ENCODE measurements at places on chromosomes 6 and 20.
A peak's percentile ranks its signal among the peaks of the same experiment; 100 is the strongest.

GRCh38 chr6:164227952-164228522 lies 813.5 kb downstream of the QKI start:
- no peak for DNase-seq

DNA sequence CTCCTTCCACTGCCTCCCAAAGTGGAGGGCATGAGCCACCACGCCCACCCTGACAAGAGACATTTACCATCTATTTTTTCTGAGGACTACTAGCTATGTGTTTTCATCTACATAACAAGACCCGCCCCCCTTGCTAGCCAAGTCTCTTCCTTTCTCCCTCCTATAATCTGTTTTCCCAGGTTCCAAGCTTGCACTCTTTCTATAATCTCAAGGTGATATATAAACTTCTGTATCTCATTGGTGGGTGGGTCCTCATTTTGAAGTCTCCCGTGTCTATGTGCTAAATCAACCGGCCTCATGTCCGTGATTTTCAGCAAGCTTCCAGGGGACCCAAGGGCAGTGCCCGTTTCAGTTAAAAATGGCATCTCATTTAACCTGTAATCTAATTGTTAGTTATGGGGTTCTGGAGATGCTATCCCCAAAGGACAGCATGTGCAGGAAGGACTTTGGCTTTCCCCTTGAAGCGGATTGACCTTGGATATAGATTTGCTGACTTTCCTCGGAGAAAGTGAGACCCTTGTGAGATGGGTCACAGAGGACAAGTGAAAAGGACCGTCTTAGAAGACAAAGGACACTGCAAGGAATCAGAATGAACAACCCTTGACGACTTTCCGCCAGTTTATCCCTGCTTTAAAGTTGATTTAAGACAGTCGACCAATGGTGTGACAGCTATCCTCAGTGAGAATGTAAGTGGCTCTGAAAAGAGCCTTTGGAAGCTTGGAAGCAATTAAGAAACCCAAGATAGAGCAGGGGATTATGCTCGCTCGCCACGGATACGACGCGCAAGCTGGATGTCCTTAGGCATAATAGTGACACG lies 22.4 kb downstream of the OR2B2 start:
- peak; percentile 25 for DNase-seq

- no peak for DNase-seq
Observed at GRCh38 chr20:48096957-48097890, 311.9 kb upstream of the SULF2 start.

GRCh38 chr6:16883414-16883813 lies 122.2 kb upstream of the ATXN1 start:
- DNase-seq, result no peak

DNA sequence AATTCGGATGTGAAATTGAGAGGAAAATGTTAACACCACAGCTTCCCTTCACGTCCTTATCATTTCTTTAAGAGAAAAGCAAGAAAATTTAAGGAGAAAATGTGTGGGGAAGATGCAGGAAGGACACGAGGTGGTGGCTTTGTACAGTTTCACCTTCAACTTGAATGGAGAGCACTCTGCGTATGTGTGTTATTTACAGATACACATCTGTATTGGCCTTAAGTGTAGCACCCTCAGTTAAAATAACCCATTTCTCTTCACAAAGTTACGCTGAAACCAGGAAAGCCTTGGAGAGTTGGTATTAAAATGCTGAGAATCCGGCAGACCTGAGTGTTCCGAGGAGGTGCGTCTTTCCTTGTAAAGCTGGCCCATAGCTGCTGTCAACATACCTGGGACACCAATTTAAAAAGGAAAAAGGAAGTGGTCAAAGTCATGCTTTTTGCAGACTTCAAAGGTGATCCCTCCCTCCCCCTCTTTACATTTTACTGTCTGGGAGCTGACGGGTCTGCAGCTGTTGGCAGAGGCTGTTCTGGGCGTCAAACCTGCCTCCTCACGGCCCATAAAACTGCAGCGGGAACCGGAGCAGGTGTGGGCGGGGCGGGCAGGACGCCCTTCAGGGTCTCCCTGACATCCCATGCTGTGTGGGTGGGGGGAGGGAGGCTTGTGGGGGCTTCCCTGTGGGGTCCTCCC lies 61.3 kb upstream of the TBXT start:
- DNase-seq, result no peak

DNA sequence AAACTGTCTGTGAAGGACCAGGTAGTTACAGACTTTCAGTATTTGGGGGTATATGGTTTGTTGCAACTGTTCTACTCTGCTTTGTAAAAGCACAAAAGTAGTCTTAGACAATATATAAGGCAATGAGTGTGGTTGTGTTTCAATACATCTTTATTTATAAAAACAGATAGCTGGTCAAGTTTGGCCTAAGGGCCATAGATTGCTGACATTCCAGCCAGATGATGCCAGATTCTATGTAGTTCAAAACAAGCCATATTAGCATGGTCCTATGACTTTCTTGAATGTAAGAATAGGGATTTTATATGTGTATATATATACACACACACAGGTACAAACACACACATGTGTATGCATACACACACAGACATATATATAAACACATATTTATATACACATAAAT lies 201.8 kb downstream of the GRIK2 start:
- DNase-seq, result peak; percentile 54

DNA sequence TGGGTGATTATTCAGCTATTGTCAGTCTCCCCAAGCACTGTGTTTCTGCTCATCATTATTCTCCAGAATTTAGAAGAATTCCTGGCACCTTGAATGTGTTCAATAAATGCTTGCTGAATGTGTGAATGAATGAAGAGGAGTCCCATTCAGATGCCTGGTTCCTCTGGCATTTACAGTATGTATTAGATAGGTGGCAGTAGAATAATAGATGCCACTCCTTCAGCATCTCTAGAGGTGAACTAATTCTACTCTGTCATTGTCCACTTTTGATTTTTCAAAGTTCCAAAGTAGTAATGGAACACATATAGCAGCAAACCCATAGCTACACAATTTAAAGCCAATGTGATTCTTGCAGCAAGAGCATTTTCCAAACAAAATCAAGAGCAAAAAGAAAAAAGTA lies 118.9 kb upstream of the CEP162 start:
- no peak for DNase-seq

DNA sequence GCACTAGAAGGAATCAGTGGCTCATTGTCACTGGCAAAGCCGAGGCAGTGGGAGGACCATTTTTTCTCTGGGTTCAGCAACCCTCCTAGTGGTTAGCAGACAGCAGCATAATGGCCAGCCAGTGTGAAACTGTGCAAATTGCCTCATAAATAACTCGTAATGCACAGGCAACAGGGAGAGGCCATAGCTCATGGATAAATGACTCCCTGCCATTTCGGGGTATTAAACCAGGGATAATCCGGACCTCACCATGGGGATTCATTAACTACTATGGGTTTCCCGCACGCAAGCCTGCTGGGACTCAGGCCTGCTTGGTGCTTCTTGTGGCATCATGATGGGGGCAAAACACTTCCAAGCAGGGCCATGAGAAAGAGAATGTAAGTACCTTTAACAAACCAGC lies 158.2 kb upstream of the CHD6 start:
- DNase-seq, result no peak

DNA sequence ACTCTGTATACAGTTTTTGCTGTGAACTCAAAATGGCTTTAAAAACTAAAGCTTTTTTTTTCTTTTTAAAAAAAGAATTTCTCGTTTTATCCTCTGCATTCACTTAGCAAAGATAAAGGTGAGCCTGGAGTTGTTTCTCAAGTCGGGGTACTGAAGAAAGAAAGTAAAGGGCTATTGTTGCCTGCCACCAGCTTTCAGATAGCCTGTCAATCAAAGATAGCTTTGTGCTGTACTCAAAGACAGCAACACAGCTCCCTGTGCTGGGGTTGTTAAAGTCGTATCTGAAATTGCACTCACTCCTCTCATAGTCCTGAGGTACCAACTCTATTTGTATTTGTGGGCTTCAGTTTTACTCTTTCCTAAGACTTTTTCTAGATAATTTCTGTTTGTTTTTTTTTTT lies 710.1 kb upstream of the ID4 start:
- no peak for DNase-seq

DNA sequence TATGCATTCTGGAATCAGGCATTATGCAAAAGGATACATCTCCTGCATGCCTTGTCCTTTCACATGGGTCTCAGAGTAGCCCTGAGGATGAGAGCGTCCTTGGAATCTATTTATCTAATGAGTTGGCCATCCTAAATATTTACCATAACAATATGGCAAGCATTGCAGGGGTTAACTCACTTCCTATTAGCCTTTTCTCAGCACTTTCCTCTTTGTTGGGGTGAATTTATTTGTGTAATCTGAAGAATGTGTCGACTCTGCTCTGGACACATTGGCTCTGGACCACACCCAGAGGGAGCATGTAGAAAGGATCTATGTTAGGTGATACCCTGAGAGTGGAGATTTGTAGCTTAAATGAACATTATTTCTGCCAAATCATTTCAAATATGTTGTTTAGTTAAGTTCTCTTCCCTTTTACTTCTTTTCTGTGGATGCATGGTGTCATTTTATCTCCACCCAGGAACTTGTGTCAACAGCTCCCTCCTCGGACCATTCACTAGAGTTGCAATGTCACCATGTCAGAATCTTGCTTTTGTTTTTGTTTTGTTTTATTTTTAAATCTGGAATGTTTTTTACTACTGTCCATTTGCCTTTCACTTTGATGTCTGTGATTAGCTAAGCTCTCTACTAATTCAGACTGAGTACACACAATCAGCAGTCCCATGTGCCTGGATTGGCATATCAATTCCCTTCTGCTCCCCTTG lies 757.0 kb upstream of the MMS22L start:
- no peak for DNase-seq

GRCh38 chr6:170555305-170555704 lies 1.1 kb downstream of the TBP start:
- no peak for DNase-seq

DNA sequence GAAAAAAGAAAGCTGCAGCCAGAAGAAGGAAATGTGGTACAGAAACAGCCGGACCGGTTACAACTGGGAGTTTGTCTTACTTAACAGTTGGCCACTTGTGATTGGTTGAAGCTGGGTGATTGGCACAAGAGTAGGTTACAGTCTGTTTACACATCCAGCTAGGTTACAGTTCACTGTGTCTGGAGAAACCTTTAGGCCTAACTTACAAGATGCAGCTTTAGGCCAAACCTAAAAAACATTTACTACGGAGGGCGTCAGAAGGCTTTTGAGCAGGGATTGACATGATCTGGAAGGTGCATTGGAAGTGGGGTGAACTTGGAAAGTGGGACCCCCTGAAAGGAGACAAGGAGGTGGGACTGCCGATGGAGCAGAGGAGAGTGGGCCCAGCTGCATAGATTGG lies 122.3 kb downstream of the BANF2 start:
- DNase-seq, result no peak

GRCh38 chr20:48189181-48189580 lies 403.9 kb upstream of the SULF2 start:
- no peak for DNase-seq

GRCh38 chr6:28208111-28208659 lies 16.9 kb upstream of the ZSCAN9 start:
- DNase-seq, result no peak

- DNase-seq, result no peak
Observed at GRCh38 chr6:18237167-18237566, 27.2 kb downstream of the DEK start.

DNA sequence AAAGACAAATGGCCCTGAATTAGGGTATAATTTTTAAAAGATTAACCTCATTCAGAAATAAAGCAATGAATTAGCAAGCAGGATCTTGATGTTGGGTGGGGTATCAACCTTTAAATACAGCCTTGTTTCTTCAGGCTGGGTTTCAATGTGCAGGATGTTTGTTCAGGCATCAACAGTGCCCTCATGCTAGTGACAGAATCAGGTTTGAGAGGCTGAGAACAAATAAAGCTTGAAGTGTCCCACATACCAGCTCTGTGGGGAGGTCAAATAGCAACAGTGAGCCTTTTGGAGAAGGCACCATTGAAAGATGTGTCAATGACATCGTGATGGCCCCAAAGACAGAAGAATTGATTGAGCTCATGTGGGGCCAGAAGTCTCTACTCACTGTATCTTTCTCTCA lies 68.2 kb downstream of the MTFR2 start:
- DNase-seq, result no peak

DNA sequence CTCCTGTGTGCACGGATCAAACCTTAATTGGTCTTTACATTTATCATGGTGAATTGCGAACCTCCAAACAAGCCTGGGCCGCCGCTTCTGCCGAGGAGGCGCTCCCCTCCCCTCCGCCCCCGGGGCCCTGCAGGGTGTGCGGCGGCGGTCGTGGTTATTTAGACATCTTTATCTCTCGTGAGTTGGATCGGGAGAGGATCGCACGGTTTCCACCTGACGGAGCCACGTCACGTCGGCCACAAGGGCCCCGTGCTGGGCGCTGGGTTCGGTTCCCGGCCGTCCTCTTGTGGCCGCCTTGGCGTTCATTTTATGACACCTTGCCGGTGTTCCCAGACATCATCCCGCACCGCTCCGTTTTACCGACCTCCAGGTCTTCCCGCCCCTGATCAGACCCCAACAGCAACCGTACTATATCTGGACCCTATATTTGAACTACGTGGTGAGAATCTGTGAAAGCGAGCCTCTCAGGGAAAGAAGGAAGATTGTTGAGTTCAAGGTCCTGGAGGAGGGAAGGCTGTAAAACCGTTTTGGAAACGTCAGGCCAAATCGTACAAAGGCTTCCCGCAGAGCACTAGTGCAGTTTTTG lies 1.3 kb upstream of the CNR1 start:
- DNase-seq, result no peak

GRCh38 chr6:166237617-166238016 lies 70.0 kb upstream of the TBXT start:
- no peak for DNase-seq

GRCh38 chr6:134235937-134236751 lies 81.8 kb downstream of the SGK1 start:
- DNase-seq, result no peak

DNA sequence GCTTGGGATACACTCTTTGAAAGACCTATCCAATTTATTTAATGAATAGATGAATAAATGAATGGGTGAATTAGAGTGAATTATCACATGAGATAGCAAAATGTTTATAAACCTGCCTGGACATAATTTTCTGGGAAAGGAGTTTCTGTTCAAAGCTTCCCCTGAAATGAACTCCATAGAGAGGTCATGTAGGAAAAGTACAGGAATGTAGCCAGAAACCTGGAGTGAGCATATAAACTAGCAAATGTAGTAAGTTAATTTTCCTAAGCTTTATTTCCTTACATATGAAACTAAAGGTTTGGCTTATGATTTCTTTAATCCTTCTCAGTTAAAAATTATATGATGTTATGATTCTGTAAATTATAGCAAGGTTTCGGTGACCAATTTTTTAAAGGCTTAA lies 380.3 kb upstream of the RSPO3 start:
- no peak for DNase-seq

DNA sequence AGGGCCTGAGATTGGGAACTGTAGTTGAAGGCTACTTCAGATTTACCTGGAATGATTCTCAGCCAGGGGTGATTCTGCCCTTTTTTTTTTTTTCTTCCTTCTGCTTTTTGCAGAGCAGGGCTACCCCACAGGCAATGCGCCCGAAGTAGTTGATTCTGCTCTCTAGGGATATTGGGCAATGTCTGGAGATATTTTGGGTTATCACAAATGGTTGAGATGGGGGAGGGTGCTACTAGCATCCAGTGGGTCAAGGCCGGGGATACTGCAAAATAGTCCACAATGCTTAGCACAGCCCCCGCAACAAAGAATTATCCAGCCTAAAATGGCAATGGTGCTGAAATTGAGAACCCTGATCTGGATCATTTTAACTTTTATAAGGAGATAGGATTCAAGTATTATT lies 71.2 kb upstream of the ZMYND8 start:
- DNase-seq, result no peak

- DNase-seq, result no peak
Observed at GRCh38 chr6:135289816-135290215, 108.7 kb downstream of the MYB start.

GRCh38 chr6:100370265-100370664 lies 94.5 kb downstream of the SIM1 start:
- DNase-seq, result no peak

Measured in foreskin melanocyte (primary cell).